ENCODE measurements at places on chromosomes 4 and X. TPM values are rescaled to one million over a fixed set of nuclear protein-coding genes. Genes with fewer than 3 reads are reported as not detected.

GRCh38 chr4:7217474-7218321 lies 25.4 kb downstream of the SORCS2 start:
- DNase-seq, result no peak
- no peaks in the 10 kb centered on the region for H3K4me1 ChIP-seq
- H3K36me3 ChIP-seq, result no peaks in the 10 kb centered on the region
- H3K27ac ChIP-seq, result no peak overlapping the region
- no peaks in the 10 kb centered on the region for H3K27me3 ChIP-seq

- peak overlapping the region; percentile 2 for H3K4me3 ChIP-seq
- no peaks in the 10 kb centered on the region for H3K27me3 ChIP-seq
- no peak for DNase-seq
- H3K27ac ChIP-seq, result no peak overlapping the region
- H3K4me1 ChIP-seq, result peaks cover 11% of the 10 kb centered on the region
- no peaks in the 10 kb centered on the region for H3K36me3 ChIP-seq
Observed at GRCh38 chrX:1027133-1027532, 185.3 kb downstream of the CRLF2 start.

GRCh38 chr4:150131581-150132228 lies 53.5 kb downstream of the DCLK2 start:
- H3K27ac ChIP-seq, result no peak overlapping the region
- no peak for DNase-seq
- H3K4me3 ChIP-seq, result no peak overlapping the region
- H3K36me3 ChIP-seq, result no peaks in the 10 kb centered on the region
- H3K4me1 ChIP-seq, result no peaks in the 10 kb centered on the region

GRCh38 chr4:8117278-8117682 lies 41.3 kb downstream of the ABLIM2 start:
- DNase-seq, result peak; percentile 31
- no peak overlapping the region for H3K27ac ChIP-seq

- H3K27ac ChIP-seq, result no peak overlapping the region
- no peaks in the 10 kb centered on the region for H3K27me3 ChIP-seq
- DNase-seq, result no peak
- no peak overlapping the region for H3K4me3 ChIP-seq
- H3K4me1 ChIP-seq, result no peaks in the 10 kb centered on the region
Observed at GRCh38 chr4:155745984-155746383, 12.8 kb upstream of the GUCY1B1 start.

TMEM156 gene
- 23.1 TPM for total RNA-seq

ENAM gene
- total RNA-seq, result not detected

- H3K4me1 ChIP-seq, result peaks cover 9% of the 10 kb centered on the region
- peak; percentile 59 for DNase-seq
- H3K36me3 ChIP-seq, result no peaks in the 10 kb centered on the region
- no peaks in the 10 kb centered on the region for H3K27me3 ChIP-seq
- no peak overlapping the region for H3K4me3 ChIP-seq
- no peak overlapping the region for H3K27ac ChIP-seq
Observed at GRCh38 chr4:177250056-177250696, 59.5 kb upstream of the NEIL3 start.

XAGE1A gene
- not detected for total RNA-seq

CYBB gene
- total RNA-seq, result 1.1 TPM

- no peak overlapping the region for H3K27ac ChIP-seq
- no peaks in the 10 kb centered on the region for H3K36me3 ChIP-seq
- H3K4me3 ChIP-seq, result no peak overlapping the region
- no peaks in the 10 kb centered on the region for H3K4me1 ChIP-seq
- no peaks in the 10 kb centered on the region for H3K27me3 ChIP-seq
Observed at GRCh38 chrX:119948381-119948780, 4.8 kb upstream of the NKAP start.

UGT2B10 gene
- total RNA-seq, result not detected
